ENCODE measurements at places on chromosomes 11 and 22.

- DNase-seq, result no peak
These were observed 60.6 kb downstream of the TIMP3 start for GRCh38 chr22:32862083-32862482.

DNA sequence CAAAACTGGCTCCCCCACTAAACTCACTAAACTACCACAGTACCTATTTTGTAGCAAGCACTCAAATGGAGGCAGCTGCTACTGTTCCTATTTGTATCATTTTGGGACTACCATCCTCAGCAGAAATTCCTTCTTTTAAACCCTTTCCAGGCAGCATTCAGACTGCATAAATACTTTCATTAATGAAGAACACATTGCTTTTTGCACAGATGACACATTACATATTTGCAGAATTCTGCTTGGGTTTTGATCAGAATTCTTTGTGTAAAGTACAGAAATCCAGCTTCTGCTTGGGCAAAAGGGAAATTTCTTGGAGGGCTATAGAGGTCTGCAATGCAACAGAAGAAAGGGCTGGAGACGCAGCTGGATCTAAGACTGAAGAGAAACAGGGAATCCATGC, 24.2 kb downstream of the RBX1 start:
- DNase-seq, result no peak

GRCh38 chr11:72583177-72583553, 91.1 kb downstream of the PDE2A start:
- no peak for DNase-seq

DNA sequence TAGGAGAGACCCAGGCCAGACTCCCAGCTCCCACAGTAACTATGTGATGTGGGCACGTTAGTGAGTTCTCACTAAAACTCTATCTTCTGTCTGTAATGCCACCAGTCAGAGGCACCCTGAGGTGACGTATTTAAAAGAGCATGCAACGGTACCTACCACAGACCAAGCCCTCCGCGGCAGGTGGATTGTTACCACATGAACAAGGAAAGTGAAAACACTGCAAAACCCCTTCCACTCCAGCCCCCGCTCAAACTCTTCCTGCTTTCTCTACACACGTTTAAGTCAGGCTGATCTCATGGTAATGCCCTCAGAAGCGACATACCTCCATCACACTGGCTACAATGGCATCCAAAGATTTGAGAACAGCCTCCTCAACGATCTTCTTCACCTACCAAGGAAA, 36.7 kb downstream of the SERPIND1 start:
- DNase-seq, result no peak

DNA sequence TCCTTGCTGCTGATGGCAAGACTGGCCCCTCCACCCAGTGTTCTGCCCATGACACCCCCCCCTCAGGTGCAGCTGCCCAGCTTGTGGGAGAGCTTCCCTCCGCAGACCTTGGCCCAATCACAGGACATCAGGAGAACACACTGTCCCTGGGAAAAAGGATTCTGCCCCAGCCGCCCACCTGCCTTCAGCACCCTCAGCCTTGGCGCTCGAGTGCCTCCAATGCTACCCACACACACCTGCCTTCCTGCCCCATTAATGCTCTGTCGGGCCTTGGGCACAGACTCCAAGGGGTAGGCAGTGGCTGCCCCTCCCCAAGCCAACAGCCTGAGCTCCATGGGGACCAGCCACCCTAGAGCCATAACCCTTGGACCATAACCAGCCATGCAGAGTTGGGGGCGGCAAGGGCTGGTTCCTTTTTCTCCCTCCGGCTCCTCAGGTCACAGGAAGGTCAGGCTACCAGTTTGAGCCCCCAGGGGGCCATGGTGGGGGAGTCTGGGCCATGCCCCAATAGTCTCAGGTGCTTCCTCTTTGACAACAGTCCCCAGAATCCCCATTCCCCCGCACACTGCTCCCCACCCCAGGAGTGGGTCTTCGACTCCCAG, 1.3 kb upstream of the ZNF70 start:
- DNase-seq, result no peak

DNA sequence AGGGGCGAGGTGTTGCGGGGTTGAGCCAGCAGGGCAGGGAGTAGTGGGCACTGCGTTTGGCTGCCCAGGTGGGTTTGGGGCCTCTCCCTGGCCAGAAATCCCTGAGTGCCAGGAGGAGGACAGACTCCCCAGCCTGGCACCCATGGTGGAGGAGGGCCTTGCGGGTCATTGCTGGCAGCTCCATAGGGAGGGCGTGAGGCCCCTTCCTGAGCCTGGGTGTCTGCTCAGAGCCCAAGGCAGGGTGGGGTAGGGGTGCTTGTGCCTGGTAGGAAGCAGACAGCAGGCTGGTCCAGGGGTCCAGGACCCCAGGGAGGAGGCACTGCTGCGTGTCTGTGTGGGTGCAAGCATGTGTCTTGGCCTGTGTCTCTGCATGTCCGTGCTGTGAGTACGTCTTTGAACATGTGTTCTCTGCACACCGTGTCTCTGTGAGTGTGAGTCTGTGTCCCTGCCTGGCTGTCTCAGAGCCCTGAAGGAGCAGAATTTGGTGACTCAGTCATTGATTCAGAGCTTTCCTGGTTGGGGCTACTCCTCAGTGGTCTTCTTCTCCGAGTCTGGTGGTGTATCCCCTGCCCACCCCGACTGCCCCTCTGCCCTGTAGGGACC, 3.9 kb downstream of the TSPAN4 start:
- no peak for DNase-seq

- DNase-seq, result no peak
These were observed 30.9 kb downstream of the POLR3H start for GRCh38 chr22:41513391-41513790.

DNA sequence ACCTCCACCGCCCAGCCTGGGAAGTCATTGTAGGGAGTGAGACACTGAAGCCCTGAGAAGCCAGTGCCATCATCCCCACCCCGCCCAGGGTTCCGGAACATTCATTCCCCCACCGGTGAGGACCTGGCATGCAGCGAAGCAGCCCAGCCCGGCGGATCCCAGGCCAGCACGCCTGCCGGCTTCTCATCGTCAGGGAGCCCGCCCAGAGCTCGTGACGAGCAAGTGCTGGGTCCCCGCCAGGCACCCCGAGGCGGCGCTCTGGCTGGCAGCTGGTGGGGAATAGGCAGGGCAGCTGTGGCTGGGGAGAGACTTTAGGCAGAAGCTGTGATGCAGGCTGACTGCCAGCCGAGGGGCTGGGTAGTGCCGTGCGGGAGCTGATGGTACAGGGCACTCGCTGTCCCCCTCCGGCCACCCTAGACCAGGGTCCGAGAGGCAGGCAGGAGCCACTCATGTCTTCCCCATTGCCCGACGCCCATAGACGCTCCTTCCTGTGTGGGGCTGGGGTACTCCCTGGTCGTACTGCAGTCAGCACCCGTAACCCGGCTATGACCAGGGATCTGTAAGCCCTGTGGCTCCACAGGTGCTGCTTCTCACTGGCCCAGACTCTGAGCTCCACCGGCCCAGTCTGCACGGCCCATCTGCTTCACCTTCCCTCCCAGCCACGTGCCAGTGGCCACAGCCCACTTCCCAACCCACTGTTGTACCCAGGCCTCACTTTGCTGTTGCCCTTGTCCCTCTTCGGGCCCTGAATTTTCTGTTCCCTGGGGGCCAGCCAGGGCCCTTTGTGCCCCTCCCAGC, 24.5 kb upstream of the CABP7 start:
- DNase-seq, result no peak

DNA sequence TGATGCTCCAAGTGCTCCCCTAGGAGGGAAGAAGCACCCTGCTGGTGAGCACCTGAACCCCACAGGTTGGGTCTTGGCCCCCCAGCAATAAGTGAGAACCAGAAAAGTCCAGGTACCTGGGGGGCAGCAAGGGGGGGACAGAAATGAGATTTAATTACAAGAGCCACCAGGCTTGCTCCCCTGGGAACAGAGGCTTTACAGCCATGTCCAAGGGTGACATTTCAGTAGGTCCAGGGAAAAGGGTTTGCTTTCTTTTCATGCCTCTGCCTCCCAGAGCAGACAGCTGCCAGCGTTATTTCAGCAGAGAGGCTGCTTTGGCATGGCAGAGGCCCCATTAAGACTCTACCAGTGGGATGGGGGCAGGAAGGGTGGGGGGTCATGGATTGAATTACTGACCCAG, 437.7 kb downstream of the BUD13 start:
- DNase-seq, result no peak

DNA sequence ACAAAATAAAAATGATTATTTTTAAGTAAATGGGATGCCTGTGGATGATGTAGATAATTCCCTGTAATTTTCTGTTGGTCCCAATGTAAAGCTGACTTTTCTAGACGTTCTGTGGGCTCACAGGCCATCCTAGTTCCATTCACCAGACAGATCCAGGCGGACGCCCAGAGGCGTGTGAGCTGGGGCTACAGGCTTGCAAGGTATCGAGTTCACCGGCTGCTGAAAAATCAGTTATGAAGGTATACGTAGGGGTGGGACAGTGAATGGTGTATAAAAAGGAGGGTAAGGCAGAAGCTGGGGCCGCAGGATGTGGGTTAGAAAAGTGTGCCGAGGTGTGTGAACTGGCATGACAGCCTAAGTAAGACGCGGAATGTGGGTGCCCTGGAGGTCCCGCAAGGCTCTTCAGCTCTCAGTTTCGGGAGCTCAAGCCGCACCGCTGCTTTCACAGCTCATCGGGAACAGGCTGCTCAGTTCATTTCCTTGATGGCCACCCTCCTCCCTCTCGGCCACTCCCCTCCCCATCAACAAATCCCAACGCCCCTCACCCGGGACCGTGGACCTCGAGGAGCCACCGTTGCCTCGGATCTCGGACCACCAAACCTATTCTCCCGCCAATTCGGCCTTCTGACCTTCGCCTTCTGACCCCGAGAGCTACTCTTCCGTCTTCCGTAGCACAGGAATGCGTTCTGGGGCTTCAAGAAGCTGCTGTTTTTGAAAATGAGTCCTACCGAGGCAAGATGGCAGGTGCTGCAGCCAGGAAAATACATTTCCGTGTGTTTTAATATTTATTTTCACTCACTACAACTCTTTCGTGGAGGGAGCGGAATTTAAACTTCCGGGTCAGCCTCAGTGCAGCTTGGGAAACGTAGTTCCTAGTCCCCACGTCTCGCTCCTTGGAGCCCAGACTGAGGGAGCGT, at the start of gene XNDC1N:
XNDC1N (minus strand) TSS at position 775 of the 917 bp plus-strand sequence. CDS start 5,241 bp downstream, outside the sequence.
- no peak for DNase-seq

All from inflammatory macrophage treated with lipopolysaccharide for 1 hour (primary cell).